Frontal cortex (tissue), 4 donors: ENCODE measurements at places on chromosomes 12 and 14. TPM values are rescaled to one million over a fixed set of nuclear protein-coding genes. Genes with fewer than 3 reads are reported as not detected.

The KLRC3 gene
- total RNA-seq: 2.9 TPM

The LHX5 gene
- 0.41 TPM for total RNA-seq

The ABHD4 gene
- total RNA-seq: 2.4 TPM

The ESPL1 gene
- 1.2 TPM for total RNA-seq

The DIO3 gene
- under 0.01 TPM for total RNA-seq

The GALNT8 gene
- total RNA-seq: 57.5 TPM

The ANAPC5 gene
- 142 TPM for total RNA-seq

The DDX55 gene
- 17.9 TPM for total RNA-seq

The TAC3 gene
- 0.82 TPM for total RNA-seq

The GPR84 gene
- total RNA-seq: not detected

The KLRF1 gene
- total RNA-seq: not detected

The GXYLT1 gene
- total RNA-seq: 7.3 TPM

DNA sequence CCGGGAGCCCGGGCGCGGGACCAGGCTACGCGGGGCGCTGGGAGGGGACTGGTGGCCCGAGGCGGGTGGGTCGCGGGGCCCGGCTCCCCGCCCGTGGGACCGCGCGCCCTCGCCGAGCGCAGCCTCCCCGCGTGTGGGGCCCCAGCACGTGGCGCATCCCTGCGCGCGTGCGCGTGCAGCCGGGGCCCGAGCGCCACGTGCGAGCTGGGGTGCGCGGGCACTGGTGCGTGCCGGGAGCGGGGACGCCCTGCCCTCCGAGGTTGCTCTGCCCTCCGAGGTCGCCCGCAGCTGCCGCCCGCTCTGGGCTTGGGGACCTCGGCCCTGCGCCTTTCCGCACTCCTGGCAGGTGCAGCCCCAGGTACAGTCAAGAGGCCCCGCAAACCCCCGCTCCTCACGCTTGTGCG lies 365 bp upstream of the CCDC88C start:
- DNase-seq: no peak

- no peak for DNase-seq
Observed at GRCh38 chr14:78399316-78399889, 229.2 kb downstream of the NRXN3 start.

DNA sequence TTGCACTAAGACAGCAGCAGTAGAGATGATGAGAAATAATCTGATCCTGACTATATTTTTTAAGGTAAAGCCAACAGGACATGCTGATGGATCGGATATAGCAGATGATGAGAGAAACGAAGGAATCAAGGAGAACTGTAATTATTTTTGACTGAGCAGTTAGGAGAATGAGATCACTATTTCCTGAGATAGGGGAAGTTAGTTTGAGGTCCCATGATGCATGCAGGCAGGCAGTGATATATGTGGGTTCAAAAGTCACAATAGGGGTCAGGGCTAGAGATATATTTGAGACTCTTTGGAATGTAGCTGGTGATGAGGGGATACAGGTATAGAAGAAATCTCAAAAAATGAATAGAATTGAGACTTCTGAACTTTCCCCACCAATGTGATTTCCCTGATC lies 107.6 kb downstream of the GTF2A1 start:
- DNase-seq: no peak

DNA sequence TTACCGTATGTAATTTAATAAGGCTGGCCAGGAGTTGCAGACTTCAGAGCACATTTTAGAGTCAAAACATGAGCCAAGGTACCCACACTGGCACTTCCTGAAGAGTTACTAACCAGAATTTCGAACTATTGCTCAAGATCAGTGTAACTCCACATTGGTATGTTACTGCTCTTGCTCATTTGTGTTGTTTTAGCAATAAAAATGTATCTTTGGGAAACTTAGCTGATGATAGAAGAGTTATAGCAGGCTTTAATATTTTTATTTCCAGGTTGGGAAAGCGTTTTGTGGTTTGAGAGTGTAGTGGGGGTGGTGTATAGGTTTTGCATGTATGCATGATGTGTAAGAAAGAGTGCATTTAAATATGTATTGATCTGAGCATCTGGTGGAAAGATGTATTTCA lies 96.6 kb downstream of the SCN8A start:
- no peak for DNase-seq

DNA sequence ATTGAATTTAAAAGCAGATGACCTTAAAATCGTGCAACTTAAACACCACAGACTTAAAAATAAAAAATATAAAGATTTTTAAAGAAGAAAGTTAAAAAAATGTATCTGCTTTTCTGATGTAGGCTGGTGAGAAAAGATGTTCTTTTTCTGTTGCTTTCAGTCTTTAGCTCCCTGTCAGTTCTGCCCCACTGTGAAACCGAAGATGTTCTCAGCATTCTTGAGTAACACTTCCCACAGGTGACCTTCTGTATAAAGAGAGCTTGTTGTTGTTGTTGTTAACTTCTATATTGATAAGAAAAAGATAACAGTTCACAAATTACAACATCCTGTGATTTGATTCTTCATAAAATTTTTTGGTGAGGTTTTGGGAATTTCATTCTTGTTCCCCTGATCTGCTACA lies 377.9 kb upstream of the RGS6 start:
- DNase-seq: no peak

- DNase-seq: no peak
Observed at GRCh38 chr12:67710582-67710981, 62.0 kb downstream of the DYRK2 start.

DNA sequence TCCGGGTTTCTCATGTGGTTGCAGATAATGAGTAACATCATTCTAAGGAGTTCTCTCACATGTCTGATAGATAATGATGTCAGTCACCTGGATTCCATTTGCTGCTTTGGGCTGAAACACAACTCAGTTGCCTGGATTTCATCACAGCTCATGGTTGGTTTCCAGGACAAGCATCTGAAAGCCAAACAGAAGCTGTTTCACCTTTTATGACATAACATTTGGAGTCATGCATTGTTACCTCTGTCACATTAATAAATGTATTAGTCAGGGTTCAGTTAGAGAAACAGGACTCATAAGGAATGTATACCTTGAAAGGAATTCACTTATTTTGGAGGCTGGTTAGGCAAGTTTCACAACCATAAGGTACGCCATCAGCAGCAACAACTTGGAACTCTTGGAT lies 251.9 kb upstream of the ATXN7L3B start:
- DNase-seq: no peak

DNA sequence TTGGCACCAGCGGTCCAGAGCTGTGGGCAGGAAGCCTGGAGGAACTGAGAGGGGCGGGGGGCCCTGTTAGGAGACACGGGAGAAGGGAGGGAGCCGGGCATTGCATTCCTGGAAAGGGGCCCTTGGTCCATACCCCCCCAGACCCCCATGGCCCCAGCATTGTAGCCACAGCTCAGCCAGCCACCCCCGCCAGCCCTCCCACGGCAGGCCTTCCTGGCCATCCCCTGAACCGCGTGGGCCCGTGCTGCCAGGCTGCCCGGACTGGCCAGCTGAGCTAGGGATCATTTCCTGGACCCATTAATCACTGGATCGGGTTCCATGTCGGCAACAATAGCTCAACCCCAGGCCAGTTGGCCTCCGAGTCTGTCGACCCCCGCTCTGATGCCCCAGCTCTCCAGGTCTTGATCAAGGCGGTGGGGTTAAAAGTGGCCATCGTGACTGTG lies 39.8 kb upstream of the DIO3 start:
- no peak for DNase-seq

- peak; percentile 49 for DNase-seq
Observed at GRCh38 chr14:51507906-51508511, 143.7 kb upstream of the FRMD6 start.

DNA sequence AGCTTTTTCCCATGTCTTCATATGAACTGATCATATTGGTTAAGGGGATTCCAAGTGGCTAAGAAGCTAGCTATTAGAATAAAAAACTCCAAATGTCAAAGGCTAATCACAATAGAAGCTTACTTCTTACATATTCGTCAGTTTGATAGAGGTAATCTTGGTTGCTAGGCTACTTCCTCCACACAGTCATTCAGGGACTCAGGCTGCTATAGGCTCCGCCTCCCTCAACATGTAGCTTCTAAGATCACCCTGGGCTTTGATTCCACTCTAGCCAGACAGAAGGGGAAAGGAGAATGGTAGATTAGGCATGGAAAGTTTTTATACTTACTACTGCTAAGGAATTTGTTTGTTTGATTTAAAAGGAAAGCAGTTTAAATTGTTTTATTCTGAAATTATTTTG lies 207.9 kb downstream of the EFCAB11 start:
- DNase-seq: no peak

DNA sequence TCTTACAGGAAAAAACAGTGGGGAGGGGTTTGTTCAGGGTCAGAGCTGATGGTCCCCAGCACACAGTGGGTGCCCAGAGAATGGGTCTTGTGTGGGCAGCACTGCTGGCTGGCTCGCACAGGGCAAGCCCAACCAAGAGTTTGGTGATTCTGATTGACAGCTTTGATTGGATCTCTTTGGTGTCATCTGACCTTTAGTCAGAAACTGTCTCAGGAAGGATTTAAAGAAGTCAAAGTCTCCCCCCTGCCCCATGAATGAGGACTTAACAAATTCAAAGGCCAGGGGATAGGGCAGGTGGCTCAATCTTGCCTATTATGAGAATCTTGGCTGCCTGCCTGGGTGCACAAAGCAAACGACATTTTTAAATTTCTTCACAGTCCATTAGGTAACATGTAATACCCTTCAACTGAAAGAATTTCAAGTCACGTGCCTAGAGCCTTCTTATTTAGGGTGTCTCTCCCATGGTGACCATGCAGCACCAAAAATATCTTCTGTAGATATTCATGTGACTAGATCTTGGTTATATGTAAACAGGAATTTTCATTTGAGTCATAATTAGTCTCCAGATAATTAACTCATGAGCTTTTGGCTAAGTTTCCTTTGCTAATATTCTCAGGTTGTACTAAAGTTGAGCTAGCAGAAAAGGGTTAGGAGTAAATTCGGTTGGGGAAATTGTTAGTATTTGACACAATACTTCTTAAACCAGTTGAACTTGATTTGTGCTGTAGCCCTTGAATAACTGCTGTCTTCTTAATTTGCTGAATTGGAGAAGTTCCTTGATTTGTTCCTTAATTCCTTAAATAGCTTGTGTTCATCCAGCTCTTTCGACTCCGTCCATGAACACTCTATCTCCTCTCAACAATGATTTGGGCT lies 54.5 kb upstream of the HECTD1 start:
- DNase-seq: no peak

- DNase-seq: no peak
Observed at GRCh38 chr14:20614038-20614840, 23.1 kb upstream of the RNASE12 start.

DNA sequence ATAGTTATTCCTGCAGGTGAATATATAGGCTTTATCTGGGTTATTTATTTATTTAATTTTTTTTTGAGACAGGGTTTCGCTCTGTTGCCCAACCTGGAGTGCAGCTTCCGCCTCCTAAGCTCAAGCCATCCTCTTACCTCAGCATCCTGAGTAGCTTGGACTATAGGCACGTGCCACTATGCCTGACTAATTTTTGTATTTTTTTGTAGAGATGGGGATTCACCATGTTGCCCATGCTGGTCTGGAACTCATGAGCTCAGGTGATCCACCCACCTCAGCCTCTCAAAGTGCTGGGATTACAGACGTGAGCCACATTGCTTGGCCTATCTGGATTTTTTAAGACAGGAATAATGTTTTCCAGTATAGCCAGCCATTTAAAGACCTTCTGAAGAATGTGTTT lies 2.0 kb downstream of the RAN start:
- DNase-seq: no peak

GRCh38 chr12:93191956-93192355 lies 185.8 kb upstream of the NUDT4 start:
- DNase-seq: no peak

GRCh38 chr12:51901881-51902280 lies 5.4 kb upstream of the ACVRL1 start:
- DNase-seq: no peak

DNA sequence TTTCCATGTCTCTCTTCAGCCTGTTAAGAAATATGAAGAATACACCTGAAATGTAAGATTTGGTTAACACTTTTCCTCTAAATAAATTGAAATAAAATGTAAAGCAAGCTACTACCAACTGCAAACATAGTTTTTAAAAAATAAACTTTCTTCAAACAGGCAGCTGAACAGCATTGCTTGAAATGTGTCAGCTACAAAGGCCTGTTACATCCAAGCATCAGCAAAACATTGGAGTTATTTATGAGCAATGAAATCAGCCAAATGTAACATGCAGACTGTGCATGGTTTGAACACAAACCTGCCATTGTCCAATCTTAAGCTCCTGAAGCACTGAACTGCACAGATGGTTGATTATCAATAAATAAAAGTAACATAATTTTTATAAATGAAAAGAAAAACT lies 291.3 kb downstream of the ACSS3 start:
- DNase-seq: no peak

DNA sequence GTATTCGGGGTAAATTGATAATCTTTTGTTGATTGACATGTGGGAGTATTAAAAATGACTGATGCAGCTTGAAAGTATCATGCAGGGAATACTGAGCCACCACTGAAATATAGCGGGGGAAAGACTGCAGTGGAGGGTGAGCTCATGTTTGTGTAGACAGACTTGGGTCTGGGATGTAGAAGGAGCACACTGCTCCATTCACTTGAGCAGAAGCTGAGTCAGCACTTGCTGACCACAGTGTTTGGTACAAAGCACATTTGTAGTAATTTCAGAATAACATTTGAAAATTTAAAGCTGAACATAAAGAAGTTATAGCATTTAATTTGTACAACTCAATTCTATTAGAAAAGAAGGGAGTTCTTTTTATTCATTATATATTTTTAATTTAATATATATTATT lies 304.3 kb upstream of the PRICKLE1 start:
- no peak for DNase-seq

DNA sequence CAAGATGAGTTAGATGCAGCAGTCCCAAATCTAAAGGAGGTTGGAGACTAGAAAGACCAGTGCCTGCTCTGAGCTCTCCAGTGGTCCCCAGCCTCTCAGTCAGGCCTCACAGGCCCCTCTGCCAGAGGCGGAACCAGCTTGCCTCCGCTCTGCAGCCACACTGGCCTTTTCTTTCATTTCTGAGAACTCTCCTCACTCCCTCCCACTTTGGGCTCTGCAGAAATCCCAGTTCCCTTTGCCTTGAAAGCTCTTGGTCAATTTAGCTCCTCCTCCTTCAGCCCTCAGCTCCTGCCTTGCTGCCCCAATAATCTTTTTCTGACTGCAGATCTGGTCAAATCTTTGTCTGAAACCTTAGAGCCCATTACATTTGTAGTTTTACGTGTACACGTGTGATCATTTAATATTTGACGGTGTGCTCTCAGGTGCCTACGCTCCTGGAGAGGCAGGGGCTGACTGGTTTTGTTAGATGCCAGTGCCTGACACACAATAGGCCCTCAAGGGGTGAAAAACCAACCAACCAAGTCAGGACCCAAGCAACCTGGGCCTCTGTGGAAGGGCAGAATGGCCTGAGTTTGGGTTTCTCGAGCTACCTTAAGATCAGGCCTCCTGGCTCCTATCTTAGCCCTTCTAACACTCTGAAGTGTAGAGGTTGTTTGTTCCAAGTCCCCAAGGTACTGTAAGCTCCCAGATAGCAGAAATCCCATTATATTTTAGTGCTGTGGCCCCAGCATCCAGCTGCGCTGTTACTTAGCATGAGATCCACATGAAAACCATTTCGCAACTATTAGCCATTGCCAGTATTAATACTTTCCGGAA lies 1.1 kb upstream of the NUDT4 start:
- DNase-seq: no peak

- DNase-seq: no peak
Observed at GRCh38 chr12:77382096-77382742, 316.9 kb upstream of the E2F7 start.
